Stimulated activated CD4-positive, alpha-beta T cell treated with anti-CD3 and anti-CD28 coated beads, Interleukin-1b, Interleukin-23, amount 100 ng/mL, for 1 hour (primary cell): ENCODE measurements at places on chromosomes 5 and 9.

- DNase-seq = no peak
Observed at GRCh38 chr5:36599986-36600779, 6.2 kb upstream of the SLC1A3 start.

DNA sequence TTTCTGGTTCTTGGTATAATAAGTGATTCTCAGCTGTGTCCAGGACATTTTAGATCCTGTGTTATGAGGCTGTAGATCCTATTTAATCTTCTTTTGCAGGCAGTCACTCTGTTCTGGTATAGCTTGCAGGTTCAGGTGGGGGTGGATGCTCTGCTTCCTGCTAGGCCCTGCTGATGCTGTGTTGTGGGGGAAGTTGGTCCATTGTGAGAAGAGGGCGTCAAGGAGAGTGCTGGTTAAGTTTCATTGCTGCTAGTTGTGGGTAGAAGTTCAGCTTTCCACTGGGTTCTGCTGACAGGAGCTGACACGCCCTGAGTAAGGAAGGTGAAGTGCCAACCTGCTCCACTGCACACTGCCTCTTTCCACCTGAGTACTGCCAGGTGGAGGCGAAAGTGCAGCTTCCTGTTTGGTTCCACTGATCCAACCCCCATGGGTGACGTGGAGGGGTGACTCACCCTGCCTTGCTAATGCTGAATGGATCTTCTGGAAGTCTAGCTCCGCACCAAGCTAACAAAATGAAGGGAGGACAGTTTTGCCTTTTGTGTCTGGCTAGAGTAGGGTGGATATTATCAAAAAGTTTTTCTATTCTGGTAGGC, 16.3 kb downstream of the NMRK1 start:
- DNase-seq = peak; percentile 44

DNA sequence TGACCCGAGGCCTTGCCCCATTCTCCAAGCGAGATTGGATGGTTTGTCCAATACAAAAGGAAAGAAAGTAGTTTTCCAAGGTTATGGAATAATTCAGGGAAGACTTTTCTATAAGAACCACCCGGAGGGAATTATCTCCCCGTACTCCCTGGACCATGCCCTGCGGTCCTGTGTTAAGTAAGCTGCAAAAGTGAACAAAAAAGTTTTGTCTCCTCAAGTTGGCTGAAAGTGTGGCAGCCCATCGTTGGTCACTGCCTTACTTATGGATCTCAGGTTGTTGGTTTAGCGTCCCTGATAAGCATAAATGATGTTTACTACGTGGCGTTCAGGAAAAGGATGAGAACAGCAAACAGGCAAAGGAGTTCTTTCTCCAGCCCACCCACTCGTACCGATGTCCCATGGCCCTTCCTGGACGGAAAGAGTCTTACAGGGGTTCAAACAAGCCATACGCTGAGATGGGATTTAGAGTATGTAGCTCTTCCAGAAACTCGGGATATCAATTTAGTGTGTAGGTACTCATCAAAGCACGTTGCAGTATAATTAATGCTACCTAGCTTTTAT, 413 bp upstream of the AUH start:
- no peak for DNase-seq

GRCh38 chr5:139749242-139749641, 46.4 kb upstream of the PSD2 start:
- DNase-seq = no peak

GRCh38 chr9:100375658-100376057, 22.9 kb upstream of the TEX10 start:
- DNase-seq = no peak

DNA sequence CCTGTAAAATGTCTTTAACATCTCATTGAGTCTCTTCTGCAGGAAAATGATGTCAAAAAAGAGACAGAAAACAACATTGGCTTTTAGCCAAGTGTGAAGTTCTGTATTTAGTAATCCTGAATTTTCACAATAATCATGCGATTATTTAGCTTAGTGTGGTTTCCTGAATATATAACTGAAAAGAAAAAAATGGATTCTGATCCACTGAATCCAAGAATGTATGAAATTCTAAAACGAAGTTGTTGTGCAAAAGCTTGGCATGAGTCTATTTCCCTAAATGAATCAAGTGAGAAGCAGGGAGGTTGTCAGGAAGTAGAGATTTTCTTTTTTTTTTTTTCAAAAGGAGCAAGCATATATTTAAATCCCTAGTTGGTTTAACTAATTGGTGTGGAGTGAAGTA, 145.9 kb upstream of the CDH6 start:
- no peak for DNase-seq

- DNase-seq = no peak
Observed at GRCh38 chr9:114656301-114656700, 1.3 kb downstream of the TEX53 start.

GRCh38 chr9:87599901-87600610, 102.4 kb downstream of the DAPK1 start:
- DNase-seq = no peak

DNA sequence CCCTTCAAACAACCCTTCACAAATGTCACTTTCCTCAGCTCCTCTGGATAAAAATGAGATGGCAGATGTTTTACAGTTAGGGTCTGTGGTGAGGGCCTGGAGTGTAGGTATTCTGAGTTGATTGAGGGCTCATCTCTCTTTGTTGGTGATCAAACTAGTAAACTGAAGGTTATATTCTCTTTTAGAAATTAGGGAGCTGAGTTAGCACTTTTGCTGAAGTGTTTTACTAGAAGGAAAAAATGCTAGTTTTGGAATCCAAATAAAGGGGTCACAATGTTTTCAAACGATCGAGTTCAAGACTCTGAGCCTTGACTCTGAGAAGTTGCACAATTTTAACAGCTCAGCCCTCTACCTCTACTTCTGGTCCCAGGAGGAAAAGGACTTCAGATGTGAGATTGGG, 23.4 kb downstream of the RHOBTB3 start:
- DNase-seq = no peak

- DNase-seq = no peak
Observed at GRCh38 chr9:9945966-9946365, 666.8 kb downstream of the PTPRD start.

- no peak for DNase-seq
Observed at GRCh38 chr5:100647461-100648230, 112.5 kb downstream of the FAM174A start.

DNA sequence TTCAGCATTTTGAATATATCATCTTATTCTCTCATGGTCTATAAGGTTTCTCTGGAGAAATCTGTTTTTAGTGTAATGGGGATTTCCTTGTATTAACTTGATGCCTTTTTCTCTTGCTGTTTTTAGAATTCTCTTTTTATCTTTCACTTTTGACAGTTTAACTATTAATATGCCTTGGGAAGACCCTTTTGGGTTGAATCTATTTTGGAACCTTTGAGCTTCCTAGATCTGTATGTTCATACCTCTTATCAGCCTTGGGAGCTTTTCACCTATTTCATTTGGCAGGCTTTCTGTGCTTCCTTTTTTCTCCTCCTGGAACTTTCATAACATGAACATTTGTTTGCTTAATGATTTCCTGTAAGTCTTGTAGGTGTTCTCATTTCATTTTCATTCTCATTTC, 22.2 kb downstream of the RCL1 start:
- DNase-seq = no peak

DNA sequence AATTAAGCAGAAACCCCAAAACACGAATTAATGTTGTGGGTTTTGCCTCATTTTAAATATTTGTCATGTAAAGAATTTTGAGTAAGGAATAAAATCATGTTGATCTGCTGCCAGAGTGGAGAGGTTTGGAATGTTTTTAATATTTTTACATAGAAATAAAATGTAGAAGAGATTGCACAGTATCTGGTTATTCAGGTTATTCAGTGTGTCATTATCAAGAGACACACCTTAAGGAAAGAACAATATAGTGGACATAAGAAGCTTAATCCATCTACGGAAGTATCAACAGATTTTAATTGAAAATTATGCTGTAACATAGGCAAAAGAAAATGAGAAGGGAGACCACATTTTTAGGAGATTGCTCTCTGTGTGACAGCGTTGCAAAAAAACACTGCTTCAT, 410.4 kb downstream of the MED10 start:
- DNase-seq = no peak

DNA sequence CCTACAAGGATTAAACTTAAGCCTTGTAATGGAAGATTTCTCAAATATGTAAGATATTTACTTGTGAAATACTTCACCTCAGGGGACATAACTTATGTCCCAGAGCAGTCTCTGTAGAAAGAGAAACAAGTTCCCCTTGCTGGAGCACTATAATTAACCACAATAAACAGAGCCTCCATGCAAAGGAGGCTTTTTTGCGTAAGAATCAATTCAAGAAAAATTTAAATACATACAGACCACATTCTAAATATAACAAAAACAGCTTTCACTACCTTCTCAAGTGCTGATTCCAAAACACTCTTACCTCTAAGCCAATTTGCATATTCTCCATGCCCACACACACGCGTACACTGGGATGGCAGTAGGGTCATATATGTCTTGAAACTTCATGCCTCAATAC, 30.7 kb upstream of the CCNB1 start:
- no peak for DNase-seq

DNA sequence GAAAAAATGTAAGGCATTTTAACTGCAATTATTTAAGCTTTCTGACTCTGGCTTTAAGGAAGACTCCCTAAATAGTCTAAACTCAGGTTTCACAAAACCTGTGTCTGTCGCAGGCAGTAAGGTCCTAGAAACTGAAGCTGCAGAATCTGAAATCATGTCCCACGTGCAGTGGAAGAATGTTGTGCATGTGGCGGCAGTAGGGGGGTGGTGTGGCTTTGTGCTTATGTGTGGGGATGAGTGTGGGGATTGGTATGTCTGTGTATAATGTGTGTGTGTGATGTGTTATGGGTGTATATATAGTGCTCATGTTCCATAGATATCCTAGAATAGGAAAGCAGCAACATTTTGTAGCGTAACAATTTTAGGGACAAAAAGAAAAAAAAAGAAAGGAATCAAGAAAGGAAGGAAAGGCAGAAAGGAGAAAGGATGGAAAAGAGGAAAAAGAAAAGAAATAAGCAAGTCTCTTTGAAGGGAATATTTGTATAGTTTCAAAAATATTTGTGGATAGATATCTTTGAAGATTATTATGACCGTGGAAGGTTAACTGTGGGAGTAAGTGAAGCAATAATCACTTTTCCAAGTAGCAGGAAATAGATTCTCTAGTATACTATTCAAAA, 6.6 kb downstream of the ANKDD1B start:
- no peak for DNase-seq

GRCh38 chr5:154620411-154620810, 134.8 kb upstream of the LARP1 start:
- no peak for DNase-seq

GRCh38 chr5:21806271-21806670, 1046.9 kb downstream of the CDH12 start:
- no peak for DNase-seq

- DNase-seq = no peak
Observed at GRCh38 chr5:83204651-83205050, 127.3 kb downstream of the XRCC4 start.

DNA sequence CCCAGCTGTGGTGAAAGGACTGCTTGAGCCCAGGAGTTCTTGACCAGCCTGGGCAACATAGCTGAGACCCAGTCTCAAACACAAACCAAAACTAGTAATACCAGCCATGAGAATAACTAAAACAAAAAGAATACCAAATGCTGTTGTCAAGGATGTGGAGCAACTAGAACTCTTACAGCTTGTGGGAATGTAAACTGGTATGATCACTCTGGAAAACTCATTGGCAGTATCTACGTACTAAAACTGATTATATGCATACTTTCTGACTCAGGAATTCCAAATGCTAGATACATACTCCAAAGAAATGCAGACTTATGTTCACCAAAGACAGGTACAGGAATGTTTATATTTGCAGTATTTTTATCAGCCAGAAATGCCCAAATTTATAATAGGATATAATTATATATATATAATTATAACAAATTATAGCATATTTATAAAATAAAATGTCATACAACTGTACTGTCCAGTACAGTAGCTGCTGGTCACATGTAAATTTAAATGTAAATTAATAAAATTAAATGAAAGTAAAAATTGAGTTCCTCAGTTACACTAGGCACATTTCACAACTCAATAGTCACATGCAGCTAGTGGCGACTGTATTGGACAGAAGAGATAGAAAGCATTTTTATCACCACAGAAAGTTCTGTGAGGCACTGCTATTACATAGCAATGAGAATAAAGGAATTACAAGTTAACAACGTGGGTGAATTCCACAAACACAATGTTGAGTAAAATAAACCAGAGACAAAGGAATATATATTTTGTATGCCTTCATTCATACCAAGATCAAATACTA, 118.5 kb downstream of the GNAQ start:
- no peak for DNase-seq

GRCh38 chr9:108783731-108784495, 71.9 kb downstream of the ACTL7B start:
- DNase-seq = no peak

DNA sequence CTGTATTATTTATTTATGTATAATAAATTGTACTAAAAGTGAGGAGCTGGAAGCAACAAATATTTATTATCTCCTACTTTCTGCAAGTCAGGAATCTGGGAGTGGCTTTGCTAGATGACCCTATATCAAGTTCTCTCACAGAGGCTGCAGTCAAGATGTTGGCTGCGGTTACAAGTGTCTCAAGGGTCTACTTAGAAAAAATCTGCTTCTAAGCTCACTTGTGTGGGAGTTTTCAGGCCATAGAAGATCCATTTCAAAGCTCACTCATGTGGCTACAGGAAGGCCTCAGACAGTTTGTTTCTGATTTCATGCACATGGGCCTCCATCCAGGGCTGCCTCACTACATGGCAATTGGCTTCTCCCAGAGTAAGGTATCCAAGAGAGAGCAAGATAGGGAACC, 551.1 kb downstream of the CAAP1 start:
- no peak for DNase-seq

DNA sequence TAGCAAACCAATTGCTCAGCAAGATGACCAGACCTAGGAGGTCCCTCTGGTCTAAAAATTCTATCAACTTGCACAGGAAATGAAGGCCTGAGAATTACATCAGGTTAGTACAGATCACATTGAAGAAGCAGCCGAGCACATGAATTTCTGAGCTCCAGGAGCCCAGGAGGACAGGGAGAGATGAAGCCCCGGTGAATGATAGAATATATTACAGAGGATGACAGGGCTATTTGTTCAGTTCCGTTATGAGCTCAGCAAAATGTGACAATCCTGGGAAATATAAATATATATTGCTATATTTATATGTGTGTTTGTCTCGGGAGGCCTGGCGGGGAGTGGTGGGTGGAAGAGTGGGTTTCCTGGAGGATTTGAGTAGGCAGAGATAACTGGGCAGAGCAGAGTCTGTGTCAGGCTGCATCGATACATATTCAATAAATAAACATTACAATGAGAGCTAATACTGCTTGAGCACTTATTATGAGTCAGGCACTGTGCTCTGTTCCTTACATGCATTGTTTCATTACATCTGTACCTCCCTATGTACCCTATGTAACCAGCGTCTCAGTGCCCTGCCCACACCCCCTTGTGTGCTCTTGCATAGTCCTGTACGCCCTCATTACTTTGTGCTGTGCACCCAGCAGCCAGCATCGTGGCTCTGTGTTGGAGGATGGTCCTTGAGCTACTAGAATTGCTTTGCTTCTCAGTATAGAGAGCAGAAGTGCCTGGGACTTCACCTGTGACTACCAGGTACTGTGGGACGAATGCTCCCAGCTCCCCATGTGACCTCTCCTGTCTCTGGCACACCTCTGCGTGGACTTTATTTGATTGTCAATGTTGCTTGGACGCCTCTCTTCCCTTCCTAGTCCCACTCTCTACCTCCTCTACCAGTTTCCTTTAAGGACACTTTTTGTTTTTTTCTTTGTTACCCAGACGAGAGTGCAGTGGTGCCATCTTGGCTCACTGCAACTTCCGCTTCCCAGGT, 58.1 kb upstream of the KLF9 start:
- no peak for DNase-seq
